ENCODE measurements at places on chromosomes 5 and 9.

- no peak for DNase-seq
These were observed 7.9 kb downstream of the UGT3A2 start for GRCh38 chr5:36058776-36059175.

DNA sequence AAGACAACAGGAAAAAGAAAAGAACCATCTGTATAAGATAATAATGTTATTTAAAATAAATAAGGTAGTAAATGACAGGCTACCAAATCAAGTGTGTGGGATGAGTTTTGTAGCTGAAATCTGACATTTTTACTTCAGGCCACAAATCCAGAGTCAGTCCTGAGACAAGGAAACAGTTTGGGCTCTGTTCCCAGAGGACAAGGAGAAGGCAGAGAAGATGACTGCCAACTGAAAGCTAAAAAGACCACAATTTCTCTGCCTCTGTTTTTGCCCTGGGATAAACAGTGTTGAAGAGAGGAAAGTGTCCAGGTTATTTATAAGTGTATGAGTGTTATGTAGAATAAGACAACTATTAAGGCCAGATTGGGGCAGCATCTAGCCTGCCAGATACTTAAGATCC is 180.5 kb downstream of the NFIB start:
- DNase-seq = no peak

DNA sequence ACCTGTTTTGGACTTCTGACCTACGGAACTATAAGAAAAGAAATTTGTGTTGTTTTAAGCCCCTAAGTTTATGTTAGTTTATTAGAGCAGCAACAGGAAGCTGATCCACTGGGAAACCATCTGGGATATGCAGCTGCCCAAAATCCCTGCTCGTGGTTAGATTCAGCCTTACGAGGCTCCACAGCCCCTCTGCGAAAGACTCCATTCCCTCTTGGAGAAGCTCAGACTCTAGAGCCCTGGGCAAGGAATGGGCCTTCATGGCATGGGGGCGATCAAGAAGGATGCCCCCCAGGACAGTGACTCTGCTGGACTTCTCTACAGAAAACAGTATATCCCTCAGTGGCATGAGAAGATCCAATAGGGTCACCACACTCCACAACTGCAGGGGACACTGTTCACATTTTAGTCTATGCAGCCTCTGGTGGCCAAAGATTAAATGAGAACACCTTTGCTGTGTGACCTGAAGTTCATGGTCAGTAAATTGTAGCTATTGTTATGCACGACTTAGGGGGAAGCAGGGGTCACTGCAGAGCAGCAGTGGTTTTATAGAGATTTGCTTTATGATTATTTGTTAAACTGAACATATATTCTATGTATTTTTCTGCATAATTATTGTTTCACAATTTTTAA is 21.1 kb downstream of the IRF1 start:
- DNase-seq = no peak

- no peak for DNase-seq
These were observed 7.2 kb downstream of the RACK1 start for GRCh38 chr5:181236471-181236870.

DNA sequence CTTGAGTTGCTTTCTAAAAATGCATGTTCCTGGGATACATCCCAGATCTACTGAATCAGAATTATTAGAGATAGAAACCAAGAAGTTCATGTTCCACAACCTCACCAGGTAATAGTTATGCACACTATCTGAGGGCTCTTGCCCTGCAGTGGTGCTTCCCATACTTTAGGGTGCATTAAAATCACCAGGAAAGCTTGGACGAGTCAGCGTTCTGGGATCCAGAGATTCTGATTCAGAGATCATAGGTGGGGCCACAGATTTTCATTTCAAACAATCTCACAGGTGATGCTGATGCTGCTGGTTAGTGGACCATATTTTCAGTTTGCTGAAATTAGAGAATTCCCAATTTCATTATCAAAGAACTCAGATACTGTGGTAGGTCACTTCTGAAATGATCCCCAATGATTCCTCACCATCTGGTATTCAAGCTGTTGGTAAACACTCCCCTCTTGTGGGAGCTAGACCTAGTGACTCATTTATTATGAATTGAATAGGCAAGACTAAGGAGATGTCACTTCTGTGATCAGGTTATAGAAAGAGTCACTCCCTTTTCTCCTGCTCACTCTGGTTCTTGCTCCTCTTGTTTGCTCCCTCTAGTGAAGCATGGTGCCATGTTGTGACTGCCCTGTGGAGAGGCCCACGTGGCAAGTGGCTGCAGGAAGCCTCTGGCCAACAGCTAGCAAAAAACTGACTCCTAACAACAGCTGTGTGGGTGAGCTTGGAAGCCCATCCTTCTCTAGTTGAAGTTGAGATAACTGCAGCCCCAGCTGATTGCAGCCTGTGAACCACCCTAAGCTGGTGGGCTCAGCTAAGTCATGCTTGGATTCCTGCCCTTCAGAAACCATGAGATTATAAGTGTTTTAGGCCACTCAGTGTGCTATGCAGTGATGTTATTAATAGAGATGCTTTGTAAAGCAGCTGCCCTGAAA is 59.8 kb downstream of the SH3TC2 start:
- no peak for DNase-seq

DNA sequence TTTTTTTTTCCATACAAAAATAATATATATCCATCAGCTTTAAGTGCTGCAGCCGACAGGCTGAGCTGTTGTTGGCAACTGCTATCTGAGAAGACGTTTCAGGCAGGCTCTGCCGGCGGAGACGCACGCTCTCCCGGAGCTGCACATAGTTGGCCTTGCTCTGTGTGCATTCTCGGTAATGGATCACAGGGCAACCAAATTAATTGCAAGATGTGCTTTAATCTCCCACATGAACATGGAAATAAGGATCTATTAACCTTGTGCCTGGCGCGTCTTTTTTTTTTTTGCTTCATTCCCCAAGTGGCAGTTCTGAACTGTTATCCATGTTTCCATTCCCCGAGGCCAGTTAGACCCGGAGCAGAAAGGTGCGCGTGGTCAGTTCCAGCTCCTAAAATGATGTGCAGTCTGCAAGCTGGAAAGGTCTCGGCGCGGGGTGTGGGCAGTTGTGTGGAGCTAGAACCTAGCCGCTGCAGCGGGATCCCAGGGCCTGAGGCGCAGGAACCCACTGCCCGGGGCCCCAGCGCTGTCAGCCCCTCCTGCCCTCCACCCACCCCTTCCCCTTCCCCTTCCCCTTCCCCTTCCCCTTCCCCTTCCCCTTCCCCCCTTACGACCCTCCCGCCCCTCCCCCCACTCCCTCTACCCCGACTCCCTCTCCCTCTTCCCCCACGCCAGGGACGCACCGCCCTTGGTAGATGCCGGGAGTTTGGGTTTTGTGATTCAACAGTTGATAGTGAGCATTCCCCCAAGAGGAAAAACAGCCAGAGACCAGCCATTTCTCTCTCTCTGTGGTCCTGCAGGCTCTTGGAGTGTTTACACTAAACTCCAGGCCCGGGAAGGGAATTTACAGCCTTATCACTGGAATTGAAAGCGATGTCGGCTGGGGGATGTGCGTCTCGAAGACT is 137.8 kb downstream of the CEP120 start:
- no peak for DNase-seq

DNA sequence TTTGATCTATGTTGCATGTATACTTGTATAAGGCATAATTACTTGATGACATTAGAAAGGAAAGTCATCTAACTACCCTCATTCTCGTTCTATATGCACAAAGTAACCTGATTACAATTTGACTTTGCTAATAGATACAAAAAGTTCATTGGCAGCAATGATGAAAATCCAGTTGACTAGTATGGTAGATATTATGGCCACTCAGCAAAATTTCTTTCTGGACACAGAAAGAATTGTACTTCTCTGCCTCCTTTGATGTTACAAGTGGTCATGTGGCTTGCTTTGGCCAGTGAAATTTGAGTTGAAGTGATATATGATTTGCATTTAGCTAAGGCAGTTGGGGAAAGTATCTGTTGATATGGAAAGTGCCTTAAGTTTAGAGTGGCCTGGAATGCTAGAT is 723.7 kb upstream of the ARRDC3 start:
- DNase-seq = no peak

GRCh38 chr5:143271431-143271830 is 132.1 kb downstream of the NR3C1 start:
- DNase-seq = no peak

DNA sequence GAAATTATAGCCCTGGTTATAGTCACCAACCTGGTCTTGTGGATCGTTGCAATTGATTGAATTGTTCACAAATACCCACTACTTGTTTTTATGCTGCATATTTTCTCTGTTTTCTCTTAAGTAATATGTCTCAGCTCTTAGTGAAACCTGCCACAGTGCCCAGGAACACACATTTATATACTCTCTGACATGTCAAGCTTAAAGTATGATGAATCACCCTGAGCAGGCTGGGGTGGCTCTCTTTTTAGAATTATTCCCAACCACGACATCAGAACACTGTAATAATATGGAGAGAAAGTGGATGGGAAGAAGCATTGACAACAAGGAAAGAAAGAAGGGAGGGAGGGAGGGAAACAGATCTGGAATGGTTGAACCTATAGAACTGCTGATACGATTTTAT is 72.8 kb upstream of the ZNF608 start:
- DNase-seq = no peak

- DNase-seq = no peak
These were observed 13.0 kb downstream of the TNIP1 start for GRCh38 chr5:151067632-151068432.

- no peak for DNase-seq
These were observed 27.4 kb downstream of the INVS start for GRCh38 chr9:100126423-100126822.

GRCh38 chr5:42879291-42879690 is 67.6 kb upstream of the SELENOP start:
- no peak for DNase-seq

- no peak for DNase-seq
These were observed 570.9 kb downstream of the TLE1 start for GRCh38 chr9:81118416-81118815.

DNA sequence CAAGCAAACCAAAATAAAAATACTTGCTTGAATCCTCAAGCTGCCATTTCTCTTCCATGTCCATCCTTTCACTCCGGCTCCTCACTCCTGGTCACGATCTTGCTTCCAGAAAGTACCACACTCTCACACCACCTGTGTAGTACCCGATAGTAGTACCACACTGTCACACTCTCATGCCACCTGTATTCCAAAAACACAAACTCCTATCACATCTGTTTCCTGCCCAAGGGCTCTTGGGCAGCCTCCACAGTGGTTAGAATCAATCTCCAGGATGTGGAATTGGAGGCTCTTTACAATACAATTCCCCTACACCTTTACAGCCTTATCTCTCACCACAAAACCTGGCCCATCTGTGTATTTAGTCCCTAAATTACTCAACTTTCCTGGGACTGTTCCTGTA is 130.6 kb downstream of the GNAQ start:
- DNase-seq = no peak

DNA sequence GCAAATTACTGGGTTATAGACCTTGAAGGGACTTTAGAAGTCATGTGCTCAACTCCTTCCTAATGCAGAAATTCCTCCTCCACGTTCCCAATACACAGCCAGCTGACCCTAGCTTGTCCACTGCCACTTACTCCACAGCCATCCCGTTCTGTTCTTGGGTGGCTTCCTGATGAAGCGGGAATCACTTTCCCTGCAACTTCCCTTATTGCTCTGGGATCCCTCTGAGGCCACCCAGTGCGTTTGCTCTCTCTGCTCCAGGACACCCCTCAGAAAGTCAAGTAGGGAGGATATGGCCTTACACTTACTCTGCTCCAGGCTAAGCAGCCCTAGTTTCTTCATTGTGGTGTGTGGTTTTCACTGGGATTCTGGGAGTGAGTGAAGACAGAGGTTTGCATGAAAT is 55.5 kb downstream of the GALNT12 start:
- no peak for DNase-seq

- no peak for DNase-seq
These were observed 67.4 kb upstream of the PTCH1 start for GRCh38 chr9:95584176-95584575.

GRCh38 chr5:132662925-132663770 is 5.2 kb downstream of the IL13 start:
- no peak for DNase-seq
